Hematopoietic multipotent progenitor cell treated with erythropoietin and hydrocortisone succinate and interleukin-3 and kit ligand, for 17 days (in vitro differentiated cells): ENCODE measurements at places on chromosomes 1 and 21.

- DNase-seq: no peak
Measured at GRCh38 chr1:166980818-166981217, 5.5 kb upstream of the ILDR2 start.

DNA sequence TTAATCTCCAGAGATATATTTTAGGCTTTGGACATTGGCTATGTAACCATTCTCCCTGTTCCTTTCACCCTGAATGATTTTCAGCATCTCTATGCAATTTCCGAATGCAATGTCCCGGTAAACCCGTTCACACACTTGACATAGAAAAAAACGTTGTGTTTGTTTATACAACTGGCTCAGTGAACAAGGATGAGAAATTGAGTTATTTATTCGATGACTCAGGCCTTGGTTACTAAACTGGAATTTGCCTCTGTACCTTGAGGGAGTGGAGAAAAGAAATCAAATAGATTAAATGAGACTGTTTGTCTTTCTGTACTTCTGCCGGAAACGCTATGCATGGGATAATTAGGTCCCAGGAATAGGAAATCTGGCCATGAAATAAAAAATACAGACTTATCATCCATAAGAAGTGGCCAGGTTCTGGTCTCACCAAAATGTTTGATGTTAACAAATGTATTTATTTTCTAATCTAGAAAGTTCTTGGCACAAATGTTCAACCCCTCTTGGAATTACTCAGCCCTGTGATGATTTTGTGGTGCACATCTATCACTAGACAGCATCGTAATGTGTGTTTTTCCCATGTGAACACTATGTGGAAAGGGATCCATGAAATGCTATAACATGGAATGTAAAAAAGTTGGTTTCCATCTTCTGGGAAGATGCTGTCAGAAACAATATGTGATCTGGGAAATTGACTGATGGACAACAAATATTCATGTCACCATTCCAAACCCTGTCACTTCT lies 253.9 kb downstream of the DUSP10 start:
- DNase-seq: no peak

GRCh38 chr1:180888870-180889269 lies 23.8 kb upstream of the KIAA1614 start:
- DNase-seq: no peak

DNA sequence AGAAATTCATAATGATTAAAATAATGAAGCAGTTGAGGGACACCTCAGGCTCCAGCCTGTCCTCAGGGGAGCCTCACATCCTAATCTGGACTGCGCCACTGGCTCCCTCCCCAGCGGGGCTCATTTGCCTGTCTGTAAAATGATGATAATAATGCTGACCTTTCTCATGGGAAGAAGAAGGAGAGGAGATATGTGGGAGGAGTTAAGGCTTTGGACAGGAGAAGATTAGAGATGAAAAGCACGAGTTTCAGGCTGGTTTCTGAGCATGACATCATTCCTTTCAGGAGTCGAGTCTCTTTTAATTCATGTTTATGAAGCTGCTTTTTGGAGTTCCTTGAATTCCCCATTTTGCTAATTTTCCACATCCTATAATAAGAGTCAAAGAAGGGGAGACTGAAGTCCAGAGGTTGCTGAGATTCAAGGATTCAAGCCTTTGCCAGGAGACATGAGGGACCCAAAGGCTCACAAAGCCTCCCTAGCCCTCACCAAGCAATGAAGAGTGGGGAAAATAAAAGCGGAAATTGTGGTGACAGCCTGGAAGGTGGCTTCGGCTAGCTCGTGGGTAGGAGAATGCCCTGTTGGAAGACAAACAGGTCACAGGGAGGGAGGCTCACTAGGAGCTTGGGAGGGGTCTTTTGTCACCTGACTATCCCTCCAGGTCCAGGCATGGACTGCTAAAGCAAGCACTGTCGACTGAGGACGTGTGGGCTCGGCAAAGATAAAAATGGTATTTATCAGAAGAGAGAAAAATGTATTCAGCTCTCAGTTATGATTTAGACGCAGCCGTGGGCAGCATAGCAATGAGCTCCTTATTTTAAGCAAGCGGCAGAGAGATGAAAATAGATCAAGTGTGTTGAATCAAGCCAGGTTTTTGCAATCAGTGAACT lies 27.5 kb upstream of the STMN1 start:
- no peak for DNase-seq

GRCh38 chr1:3058263-3059030 lies 10.6 kb upstream of the PRDM16 start:
- DNase-seq: no peak

DNA sequence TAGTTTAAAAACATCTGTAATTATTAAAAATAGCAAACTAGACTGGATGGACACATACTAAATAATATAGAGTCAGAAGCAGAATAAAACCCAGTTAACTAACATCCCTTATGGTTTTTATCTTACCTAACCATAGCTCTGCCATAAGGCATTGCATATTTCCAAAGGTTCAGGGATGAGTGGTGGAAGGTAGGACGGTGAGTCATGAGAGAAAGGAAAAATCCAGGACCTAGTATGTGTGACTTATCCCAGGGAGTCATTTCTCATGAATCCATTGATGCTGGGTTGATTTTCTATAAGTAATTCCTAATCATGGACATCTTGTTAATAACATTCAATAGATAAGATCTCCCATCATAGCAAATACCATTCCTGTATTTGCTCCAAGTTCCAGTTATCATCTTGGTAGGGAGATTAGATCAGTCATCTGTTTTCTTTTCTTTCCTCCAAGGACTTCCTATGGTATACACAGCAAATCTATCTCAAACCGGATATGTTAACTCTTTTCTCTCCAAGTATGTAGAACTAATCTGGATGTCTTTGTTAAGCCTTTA lies 490.7 kb upstream of the B3GALT2 start:
- DNase-seq: no peak

DNA sequence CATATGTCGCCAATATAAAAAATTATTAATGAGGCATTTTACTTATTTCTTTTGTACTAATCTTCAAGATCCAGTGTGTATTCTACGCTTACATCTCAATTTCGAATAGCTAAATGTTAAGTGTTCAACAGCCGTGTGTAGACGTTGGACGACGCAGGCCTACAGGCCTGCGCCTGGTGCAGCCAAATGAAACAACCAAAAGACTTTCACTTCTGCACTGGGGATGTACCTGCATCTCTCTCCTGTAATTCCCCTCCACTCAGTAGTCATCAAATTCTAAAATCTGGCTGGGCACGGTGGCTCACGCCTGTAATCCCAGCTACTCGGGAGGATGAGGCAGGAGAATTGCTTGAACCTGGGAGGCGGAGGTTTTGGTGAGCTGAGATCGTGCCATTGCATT lies 76.8 kb upstream of the HNRNPU start:
- no peak for DNase-seq

- no peak for DNase-seq
Measured at GRCh38 chr1:211637066-211637465, 38.4 kb downstream of the NEK2 start.

- DNase-seq: no peak
Measured at GRCh38 chr1:22387919-22388580, 63.6 kb upstream of the ZBTB40 start.

GRCh38 chr21:33289199-33289819 lies 23.1 kb downstream of the IL10RB start:
- no peak for DNase-seq

DNA sequence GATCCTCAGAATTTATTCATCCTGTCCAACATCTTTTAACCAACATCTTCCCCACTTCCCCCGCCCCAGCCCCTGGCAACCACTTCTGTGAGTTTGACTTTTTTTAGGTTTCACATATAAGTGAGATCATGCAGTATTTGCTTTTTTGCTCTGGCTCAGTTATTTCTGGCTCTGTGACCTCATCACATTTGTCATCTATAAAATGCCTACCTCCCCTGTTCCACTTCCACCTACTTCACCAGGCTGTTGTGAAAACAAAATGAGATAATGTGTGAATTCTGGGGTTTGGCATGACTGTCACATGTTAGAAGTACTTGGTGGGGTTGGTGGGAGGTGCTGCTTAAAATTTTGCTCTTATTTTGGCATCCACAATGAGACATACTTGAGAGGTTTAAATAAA lies 18.4 kb downstream of the HHAT start:
- DNase-seq: no peak

DNA sequence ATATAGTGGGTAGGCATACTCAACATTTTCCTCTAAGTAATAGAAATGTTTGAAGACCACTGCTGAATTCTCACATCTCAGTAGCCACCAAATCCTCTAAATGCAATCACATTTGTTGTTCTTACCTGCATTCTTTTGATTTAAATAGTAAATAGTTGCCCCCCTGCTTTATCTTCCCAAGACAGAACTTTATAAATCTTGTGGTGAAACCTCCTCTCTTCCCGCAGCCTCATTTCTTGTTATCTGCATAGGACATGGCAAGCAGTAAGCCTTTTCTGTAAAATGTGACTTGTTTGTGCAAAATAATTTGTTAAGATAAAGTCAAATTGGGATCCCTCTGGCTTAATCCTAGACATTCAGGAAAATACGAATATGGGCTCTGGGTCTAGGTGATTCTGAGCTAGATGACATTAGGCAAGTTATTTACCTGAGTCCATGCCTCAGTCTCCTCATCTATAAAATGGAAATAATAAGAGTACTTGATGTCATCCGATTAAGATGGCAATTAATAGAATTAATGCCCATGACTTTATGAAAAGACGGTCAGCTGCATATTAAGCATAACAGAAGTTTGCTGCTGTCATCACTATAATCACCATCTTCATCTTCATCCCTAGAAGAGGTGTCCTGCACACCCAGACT lies 77.7 kb downstream of the LRRC8C start:
- DNase-seq: no peak

DNA sequence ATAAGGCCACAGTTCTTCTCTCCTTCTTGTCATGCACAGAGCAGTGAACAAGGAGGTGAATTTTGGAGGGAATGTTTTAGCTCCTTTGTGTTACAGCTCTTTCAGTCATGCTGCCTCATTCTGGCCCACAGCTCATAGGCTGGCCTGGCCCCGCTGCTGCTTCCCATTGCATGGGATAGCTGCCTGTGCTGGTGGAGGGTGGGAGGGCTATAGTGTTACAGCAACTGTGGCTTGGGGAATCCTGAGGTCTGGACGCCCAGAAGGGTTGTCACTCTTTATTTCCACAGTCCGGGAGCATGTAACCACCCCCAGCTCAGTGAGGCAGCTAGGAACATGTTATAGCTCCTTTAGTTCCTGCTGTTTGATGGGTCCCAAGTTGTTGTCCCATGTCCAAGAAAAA lies 210.3 kb downstream of the AMY1C start:
- no peak for DNase-seq

DNA sequence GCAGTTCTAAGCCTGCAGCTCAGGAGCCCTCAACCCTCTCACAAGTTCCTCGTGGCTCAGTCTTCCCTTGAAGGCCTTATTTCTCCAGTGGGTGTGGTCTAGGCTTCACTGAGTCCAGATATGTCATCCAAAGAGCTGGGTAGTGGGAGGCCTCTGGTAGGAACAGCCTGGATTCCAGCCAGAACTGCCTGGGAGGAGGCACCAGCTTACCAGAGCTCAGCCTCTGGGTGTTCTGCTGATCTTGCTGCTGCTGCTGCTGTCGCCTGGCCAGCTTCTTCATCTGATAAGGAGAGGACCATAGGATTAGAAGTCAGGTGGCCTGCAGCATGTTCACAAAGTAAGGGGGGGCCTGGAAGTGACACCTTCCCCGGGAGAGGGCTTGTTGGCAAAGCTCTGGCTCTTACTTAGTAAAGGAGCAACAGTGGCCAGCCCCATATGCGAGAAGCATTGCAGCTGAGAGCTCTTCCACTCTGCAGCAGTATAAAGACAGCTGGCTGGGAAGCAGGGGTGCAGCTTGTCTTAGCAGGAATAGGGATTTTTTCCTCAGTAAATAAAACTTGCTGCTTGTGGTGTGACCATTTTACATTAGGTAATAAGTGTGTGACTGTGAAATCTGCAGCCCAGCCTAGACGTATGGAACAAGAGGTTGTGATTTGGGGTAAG lies 148.5 kb downstream of the LMX1A start:
- DNase-seq: no peak

DNA sequence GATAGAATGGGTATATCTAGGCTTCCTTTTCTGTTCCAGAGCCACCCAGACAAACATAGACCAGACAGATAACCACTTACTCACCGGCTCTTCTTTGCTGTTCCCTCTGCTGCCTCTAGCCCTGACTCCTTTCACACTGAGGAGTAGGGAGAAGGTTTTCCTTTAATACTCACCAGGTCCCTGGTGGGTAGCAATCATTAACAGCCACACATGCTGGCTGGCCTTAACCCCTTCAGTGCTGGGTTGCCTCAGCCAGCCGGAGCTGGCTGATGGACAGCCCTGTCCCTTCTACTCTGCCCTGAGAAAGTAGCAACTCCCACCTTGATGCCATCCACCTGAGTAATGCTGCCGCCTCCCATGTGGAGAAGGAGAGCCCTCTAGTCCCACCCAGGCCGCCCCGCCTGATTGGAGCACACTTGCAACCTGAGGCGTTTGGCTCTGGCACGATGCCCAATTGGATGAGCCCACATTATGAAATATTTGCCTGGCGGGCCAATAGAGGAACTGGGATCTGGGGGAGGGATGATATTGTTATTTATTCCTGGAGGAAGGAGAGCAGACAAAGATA lies 71.6 kb downstream of the PLEKHA6 start:
- no peak for DNase-seq

DNA sequence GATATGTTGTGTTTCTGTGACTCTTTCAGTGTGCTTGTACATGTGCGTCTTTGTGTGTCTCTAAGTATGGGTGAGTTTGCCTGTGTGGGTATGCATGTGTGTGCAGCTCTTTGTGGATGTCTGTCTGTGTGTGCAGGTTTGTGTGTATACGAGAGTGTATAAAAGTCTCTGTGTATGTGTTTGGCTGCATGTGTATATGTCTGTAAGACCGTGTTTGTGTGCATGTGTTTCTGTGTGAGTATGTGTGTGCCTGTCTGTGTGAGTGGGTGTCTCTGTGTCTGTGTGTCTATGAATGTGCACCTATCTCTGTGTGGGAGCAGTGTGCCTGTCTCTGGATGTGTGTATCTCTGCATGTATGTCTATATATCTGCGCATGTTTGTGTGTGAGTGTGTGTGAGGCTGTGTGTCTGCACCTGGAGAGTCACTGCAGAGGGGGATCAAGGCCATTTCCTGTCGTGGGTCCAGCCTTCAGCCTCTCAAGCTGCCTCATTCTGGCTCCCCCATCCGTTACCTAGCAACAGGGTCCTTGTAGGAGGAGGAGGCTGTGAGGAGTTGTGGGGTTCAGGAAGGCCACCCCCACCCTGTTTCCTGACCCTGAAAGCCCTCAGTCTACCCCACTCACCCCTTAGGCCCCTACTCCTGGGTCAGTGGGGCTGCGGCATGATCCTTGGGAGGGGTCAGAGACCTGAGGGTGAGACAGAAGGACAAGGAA lies 10.4 kb downstream of the FGR start:
- DNase-seq: no peak

GRCh38 chr1:116256286-116256649 lies 116.8 kb upstream of the ATP1A1 start:
- no peak for DNase-seq

GRCh38 chr1:184621260-184621659 lies 133.4 kb downstream of the EDEM3 start:
- no peak for DNase-seq
